ENCODE measurements at places on chromosomes 13 and 19. TPM values are rescaled to one million over a fixed set of nuclear protein-coding genes. Genes with fewer than 3 reads are reported as not detected.

DNA sequence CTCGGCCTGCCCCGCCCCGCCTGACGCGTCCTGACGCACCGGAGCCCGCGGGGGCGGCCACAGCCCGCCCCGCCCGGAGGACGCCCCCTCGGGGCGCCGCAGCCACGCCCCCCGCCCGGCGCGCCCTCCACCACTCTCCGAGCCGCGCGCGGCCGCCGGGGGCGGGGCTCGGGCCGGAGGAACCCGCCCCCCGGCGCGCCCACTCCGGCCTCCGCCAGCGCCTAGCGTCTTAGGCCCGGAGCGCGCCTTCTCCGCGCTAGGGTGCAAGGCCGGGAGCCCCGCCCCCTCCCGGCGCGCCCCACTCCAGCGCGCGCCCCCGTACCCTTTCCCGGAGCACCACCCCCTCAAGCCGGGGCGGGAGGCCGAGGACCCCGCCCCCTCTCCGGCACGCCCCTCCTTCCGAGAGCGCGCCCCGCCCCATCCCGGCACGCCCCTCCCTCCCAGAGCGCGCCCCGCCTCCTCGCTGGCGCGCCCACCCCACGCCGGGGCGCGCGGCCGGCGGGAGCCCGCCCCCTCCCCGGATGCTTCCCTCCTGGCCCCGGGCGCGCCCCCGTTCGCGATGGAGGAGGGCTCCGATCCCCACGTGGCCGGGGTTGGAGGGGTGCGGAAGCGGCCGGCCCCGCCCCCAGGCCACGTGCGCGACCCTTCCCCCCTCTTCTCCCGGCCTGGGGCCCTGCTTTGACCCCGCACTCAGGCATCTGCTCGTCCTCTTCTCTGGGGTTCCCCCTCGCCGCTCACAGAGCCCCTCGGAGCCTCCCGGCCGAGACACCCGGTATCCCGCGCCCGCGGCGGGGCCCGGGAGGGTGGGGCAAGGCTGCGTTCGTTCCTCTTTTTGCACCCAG lies 480 bp upstream of the KLF16 start:
- H3K36me3 ChIP-seq = no peaks in the 10 kb centered on the region
- peak overlapping the region; percentile 69 for H3K4me3 ChIP-seq
- no peaks in the 10 kb centered on the region for H3K27me3 ChIP-seq
- peaks cover 34% of the 10 kb centered on the region for H3K4me1 ChIP-seq
- peak; percentile 95 for DNase-seq

The RNF225 gene
- total RNA-seq = 0.70 TPM

- no peaks in the 10 kb centered on the region for H3K27me3 ChIP-seq
- H3K4me3 ChIP-seq = no peak overlapping the region
- no peak overlapping the region for H3K27ac ChIP-seq
- H3K36me3 ChIP-seq = no peaks in the 10 kb centered on the region
- no peaks in the 10 kb centered on the region for H3K4me1 ChIP-seq
Measured at GRCh38 chr13:55199134-55199533, 1941.6 kb upstream of the PRR20A start.

DNA sequence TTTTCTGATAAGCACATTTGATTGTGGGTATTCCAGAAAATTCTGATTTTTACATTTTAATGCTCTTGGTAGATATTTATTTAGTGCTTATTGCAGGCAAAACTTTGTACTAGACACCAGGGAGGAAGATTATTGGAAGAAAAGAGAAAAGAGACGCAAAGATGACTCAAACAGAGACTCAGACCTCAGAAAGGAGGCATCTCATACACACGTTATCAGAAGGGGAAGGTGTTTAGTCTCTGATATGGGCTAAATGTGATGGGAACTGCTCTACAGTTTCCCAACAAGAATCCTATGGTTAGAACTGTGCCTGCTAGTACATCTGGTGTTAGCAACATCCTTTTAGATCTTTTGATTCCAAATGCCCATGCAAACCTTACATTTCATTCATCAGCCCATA lies 245.6 kb downstream of the KLF5 start:
- no peaks in the 10 kb centered on the region for H3K36me3 ChIP-seq
- no peak overlapping the region for H3K4me3 ChIP-seq
- peaks cover 3% of the 10 kb centered on the region for H3K27me3 ChIP-seq
- H3K27ac ChIP-seq = no peak overlapping the region

DNA sequence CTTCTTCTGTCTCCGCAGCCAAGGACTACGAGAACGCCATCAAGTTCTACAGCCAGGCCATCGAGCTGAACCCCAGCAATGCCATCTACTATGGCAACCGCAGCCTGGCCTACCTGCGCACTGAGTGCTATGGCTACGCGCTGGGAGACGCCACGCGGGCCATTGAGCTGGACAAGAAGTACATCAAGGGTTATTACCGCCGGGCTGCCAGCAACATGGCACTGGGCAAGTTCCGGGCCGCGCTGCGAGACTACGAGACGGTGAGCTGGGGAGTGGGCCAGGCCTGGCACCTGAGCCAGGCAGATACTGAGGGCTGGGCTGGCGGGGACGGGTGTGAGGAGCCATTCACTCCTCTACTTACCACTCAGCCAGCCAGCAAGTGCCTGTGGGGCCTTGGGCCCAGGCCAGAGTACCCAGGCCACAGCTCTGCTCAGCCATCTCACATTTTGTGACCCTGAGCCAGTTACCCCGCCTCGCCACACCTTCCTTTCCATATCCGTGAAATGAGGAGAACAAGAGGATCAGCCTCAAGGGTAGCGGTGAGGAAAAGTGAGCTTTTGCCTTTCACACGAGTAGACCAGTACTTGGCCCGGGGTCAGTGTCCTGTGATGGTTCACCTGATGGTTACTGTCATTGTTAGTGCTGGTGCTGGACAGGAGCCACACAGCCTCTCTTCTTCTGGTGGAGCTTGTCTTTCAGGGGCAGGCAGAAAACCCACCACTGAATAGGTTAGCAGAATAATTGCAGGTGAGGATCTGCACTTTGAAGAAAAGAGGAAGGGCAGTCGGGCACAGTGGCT lies 7.0 kb downstream of the PPP5C start:
- peaks cover 38% of the 10 kb centered on the region for H3K36me3 ChIP-seq
- peaks cover 59% of the 10 kb centered on the region for H3K4me1 ChIP-seq
- no peak for DNase-seq
- peak overlapping the region; percentile 46 for H3K27ac ChIP-seq
- H3K27me3 ChIP-seq = no peaks in the 10 kb centered on the region
- H3K4me3 ChIP-seq = no peak overlapping the region

- H3K4me3 ChIP-seq = no peak overlapping the region
- peaks cover 1% of the 10 kb centered on the region for H3K27me3 ChIP-seq
- peaks cover 5% of the 10 kb centered on the region for H3K4me1 ChIP-seq
- H3K27ac ChIP-seq = no peak overlapping the region
- no peak for DNase-seq
- no peaks in the 10 kb centered on the region for H3K36me3 ChIP-seq
Measured at GRCh38 chr13:113723410-113724015, 35.5 kb upstream of the TMEM255B start.

- H3K27ac ChIP-seq = no peak overlapping the region
- DNase-seq = no peak
- peaks cover 41% of the 10 kb centered on the region for H3K27me3 ChIP-seq
- H3K4me1 ChIP-seq = peaks cover 12% of the 10 kb centered on the region
- H3K4me3 ChIP-seq = no peak overlapping the region
Measured at GRCh38 chr19:45938733-45939319, 24.2 kb upstream of the NANOS2 start.

GRCh38 chr19:1265615-1266128 lies 3.5 kb upstream of the CIRBP start:
- H3K4me3 ChIP-seq = peak overlapping the region; percentile 59
- peak; percentile 84 for DNase-seq
- peaks cover 2% of the 10 kb centered on the region for H3K27me3 ChIP-seq
